GM06990 (cell line): ENCODE measurements at places on chromosomes 6 and 20.

DNA sequence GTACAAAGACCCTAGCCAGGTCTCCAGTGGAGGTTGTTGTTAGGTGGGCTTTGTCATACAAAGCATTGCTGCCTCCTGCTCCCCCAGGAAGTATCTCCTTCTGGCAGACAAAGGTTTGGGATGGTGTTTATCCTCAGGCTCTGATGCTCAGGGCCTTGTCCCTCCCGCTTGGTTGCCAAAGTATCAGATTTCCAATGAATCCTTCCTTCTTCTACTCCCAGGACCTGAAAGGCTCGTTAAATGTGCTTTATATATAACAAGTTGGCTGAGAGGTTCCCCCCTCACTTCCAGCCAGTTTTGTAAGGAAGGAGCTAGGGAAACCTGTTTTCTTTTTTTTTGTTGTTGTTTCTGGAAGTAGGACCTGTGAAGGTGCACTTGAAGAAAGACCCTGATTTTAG lies 14.4 kb downstream of the PTK7 start:
- no peak for DNase-seq

DNA sequence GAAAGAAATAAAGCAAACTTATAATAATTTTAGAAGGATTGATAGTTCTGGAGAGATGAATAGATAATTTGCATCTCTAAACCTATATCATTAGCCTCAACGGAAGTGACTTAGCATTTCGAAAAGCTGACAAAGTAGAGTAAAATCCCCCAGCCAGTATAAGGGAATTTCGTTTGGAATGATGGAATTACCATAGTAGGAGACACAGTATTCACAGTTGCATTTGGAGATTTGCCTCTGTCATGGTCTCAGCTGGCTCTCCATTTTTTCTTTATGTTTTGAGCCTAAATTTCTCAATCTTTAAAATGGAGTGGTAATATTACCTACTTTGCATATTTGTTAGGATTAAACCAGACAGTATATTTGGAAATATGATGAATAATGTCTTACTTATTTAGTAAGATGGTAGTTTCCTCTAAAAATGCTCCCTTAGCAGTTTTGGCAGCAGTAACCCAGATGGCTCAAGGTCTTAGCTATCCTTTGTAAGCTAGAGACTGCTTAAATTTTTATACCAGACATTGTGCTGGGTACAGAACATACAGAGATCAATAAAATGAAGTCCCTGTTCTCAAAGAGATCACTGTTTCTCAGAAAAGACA lies 58.2 kb downstream of the SMAP1 start:
- DNase-seq = no peak

- no peak for DNase-seq
Observed at GRCh38 chr20:36642136-36642535, 3.9 kb downstream of the SLA2 start.

GRCh38 chr20:49935746-49936152 lies 448 bp upstream of the RNF114 start:
- no peak for DNase-seq

- no peak for DNase-seq
Observed at GRCh38 chr20:47682916-47683315, 102.4 kb downstream of the SULF2 start.

DNA sequence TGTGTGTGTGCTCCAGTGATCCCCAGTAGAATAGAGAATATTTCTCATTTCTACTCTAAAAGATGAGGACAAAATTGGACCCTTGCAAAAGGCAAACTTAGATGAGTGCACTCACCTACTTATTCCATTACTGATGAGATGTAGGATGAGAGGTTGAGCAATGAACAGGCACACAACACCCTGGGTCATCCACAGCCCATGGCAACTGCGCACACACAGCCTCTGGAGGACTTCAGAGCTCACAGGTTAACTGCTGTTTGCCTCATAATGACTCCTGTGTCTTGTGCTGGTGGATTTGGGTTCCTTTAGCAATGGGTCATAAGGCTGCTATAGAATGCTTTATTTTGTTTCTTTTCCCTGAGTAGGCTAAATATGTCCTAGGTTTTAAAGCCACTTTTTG lies 103.6 kb upstream of the TNFAIP3 start:
- DNase-seq = no peak

GRCh38 chr6:100730001-100730980 lies 150.8 kb downstream of the ASCC3 start:
- no peak for DNase-seq
